ENCODE measurements at places on chromosomes 3 and 15. TPM values are rescaled to one million over a fixed set of nuclear protein-coding genes. Genes with fewer than 3 reads are reported as not detected.

The CAND2 gene
- 0.78 TPM for total RNA-seq

The KCNMB3 gene
- total RNA-seq = 1.0 TPM

The TMEM266 gene
- total RNA-seq = not detected

The TTC21A gene
- total RNA-seq = 6.1 TPM

The PDIA3 gene
- 386 TPM for total RNA-seq

The LYZL4 gene
- not detected for total RNA-seq

The EPHA3 gene
- not detected for total RNA-seq

The SLC12A8 gene
- total RNA-seq = 0.15 TPM

The ST3GAL6 gene
- total RNA-seq = not detected

The TUSC7 gene
- not detected for total RNA-seq

The FSIP1 gene
- total RNA-seq = 0.91 TPM

The SEMA3B gene
- 1.2 TPM for total RNA-seq

The AADACL2 gene
- total RNA-seq = not detected

The GHRL gene
- 6.9 TPM for total RNA-seq

The GCSAM gene
- 5.3 TPM for total RNA-seq

The CADPS gene
- total RNA-seq = not detected

The SPESP1 gene
- total RNA-seq = 0.56 TPM

The NLGN1 gene
- total RNA-seq = not detected

The RAB43 gene
- 64.3 TPM for total RNA-seq

The KLHDC8B gene
- total RNA-seq = 2.6 TPM

The ACOX2 gene
- not detected for total RNA-seq

The CAMKV gene
- not detected for total RNA-seq

The SOX14 gene
- total RNA-seq = not detected

The PCOLCE2 gene
- not detected for total RNA-seq

The CPNE9 gene
- total RNA-seq = 0.59 TPM

The P2RY12 gene
- total RNA-seq = not detected

The REC114 gene
- not detected for total RNA-seq

The VIPR1 gene
- total RNA-seq = 4.4 TPM

The MFN1 gene
- total RNA-seq = 32.9 TPM

The ALDH1A2 gene
- not detected for total RNA-seq

The AGBL1 gene
- total RNA-seq = not detected

The PRTG gene
- total RNA-seq = not detected

All from T-helper 1 cell treated with Interleukin-12 subunit alpha and Interleukin-12 subunit beta and Interleukin-4 antibody, amounts not matched to agents 30 ng/mL and 1 ng/mL, for 36 hours (primary cell).